Common myeloid progenitor, CD34-positive (primary cell): ENCODE measurements at places on chromosomes 5 and 9.

GRCh38 chr9:134328841-134329575, 2.8 kb downstream of the RXRA start:
- DNase-seq: no peak

- peak; percentile 90 for DNase-seq
These were observed 1.1 kb upstream of the BASP1 start for GRCh38 chr5:17216176-17216973.

GRCh38 chr5:82664732-82665131, 386.6 kb upstream of the RPS23 start:
- peak; percentile 6 for DNase-seq

DNA sequence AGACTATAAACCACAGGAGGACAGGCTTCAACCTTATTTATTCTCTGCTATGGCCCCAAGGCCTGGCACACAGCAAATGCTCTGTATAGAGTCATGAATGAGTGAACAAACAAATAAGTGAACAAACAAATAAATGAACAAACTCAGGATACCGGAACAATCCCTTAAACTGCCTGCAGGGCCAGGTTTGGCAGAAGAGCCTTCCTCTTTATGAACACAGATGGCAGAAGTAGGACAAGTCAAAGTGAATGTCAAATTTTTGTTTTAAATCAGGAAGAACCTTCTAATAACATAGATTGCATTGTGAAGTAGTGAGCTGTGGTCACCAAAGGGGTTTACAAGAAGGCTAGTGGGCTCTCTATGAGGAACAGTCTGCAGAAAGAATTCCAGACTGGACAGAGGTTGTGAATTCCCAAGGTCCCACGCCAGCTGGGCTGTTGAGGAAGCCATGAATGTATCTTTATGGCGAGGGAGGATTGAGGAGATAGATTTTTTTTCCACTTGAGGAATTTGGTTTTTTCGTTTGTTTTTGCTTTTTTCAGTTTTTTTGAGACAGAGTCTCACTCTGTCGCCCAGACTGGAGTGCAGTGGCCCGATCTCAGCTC, 30.3 kb upstream of the STING1 start:
- DNase-seq: peak; percentile 35

- DNase-seq: no peak
These were observed 284.0 kb downstream of the TMEM38B start for GRCh38 chr9:105978336-105978735.

- no peak for DNase-seq
These were observed 324.9 kb downstream of the ZNF608 start for GRCh38 chr5:124421584-124421983.

DNA sequence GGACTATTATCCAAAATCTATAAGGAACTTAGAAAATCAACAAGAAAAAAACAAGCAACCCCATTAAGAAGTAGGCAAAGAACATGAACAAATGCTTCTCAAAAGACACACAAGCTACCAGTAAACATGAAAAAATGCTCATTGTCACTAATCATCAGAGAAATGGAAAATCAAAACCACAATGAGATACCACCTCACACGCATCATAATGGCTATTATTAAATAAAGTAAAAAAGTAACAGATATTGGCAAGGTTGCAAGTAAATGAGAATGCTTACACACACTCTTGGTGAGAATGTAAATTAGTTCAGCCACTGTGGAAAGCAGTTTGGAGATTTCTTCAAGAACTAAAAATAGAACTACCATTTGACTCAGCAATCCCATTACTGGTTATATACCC, 167.0 kb upstream of the DMRTA1 start:
- no peak for DNase-seq

- no peak for DNase-seq
These were observed 110.3 kb downstream of the NXNL2 start for GRCh38 chr9:88645172-88645878.

DNA sequence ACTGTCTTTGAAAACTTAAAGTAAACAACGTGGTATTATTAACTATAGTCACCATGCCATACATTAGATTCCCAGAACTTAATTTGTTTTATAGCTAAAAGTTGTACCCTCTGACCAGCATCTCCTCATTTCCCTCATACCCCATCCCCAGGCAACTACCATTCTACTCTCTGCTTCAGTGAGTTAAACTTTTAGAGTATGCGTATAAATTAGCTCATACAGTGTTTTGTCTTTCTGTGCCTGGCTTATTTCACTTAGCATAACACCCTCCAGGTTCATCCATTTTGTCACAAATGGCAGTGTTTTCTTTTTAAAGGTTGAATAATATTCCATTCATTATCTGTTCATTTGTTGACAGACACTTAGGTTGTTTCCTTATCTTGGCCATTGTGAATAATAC, 14.2 kb downstream of the COMMD10 start:
- DNase-seq: no peak
